Osteocyte (in vitro differentiated cells): ENCODE measurements at places on chromosomes 7 and 10. TPM values are rescaled to one million over a fixed set of nuclear protein-coding genes. Genes with fewer than 3 reads are reported as not detected.
A peak's percentile ranks its signal among the peaks of the same experiment; 100 is the strongest.

DNA sequence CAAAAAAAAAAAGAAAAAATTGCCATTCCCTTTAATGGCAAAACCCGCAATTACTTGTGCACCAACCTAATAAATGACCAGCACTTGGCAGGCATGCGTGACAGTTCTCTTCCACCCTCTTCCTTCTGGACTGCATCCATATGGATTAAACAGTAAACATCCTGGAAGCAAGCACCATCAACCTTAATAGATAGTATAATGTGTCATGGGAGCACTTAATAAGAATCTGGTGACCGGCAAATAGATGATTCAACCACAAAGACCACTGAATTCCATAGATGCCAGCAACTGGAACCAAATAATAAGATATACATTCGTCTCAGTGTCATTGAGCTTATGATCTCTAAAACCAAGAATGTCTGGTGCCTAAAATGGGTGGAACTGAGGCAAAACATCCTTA lies 610.2 kb downstream of the CALN1 start:
- no peaks in the 10 kb centered on the region for H3K27me3 ChIP-seq
- no peaks in the 10 kb centered on the region for H3K36me3 ChIP-seq
- H3K27ac ChIP-seq: no peak overlapping the region
- H3K4me1 ChIP-seq: no peaks in the 10 kb centered on the region
- no peak overlapping the region for H3K4me3 ChIP-seq

- H3K27ac ChIP-seq: no peak overlapping the region
- no peaks in the 10 kb centered on the region for H3K36me3 ChIP-seq
- no peaks in the 10 kb centered on the region for H3K4me1 ChIP-seq
- peak; percentile 77 for DNase-seq
Observed at GRCh38 chr7:64880322-64881297, 22.5 kb upstream of the ZNF273 start.

DNA sequence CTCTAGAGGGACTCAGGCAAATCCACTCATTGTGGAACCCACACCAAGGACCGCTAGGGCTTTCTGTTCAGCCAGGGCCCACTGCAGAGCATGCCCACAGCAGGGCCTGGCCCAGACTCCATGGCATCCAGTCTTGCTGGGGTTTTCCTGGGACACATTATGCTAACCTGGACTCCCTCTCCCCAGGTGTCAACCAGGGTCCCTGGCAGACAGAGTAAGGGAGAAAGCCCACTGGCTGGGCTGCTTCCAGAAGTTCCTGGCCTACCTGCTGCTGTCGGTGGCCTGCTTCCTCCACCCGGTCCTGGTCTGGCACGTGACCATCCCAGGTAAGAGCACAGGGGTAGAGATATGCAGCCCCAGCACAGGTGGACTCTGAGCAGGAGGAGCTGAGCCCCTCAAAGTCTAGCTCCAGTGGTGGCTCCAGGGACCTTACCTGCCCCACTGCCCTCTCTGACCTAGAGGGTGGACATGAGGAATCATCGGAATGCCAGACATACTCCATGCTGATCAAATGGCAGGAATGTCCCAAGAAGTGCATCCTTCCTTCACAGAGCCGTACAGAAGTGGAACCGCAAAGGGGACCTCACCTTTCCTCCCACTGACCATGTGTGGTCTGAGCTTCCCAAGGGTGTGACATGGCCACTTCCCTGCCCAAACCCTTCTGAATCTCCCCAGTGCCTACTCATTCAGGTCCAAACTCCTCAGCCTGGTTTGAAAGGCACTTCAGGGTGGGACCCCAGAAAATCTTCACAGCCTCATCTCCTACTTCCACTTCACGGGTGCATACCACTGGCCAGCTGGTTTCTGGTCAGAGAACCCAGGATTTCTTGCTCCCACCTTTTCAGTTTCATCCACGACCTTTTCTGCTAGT lies 22.5 kb downstream of the TMEM72 start:
- peaks cover 9% of the 10 kb centered on the region for H3K27me3 ChIP-seq
- H3K27ac ChIP-seq: no peak overlapping the region
- H3K4me3 ChIP-seq: no peak overlapping the region
- H3K36me3 ChIP-seq: no peaks in the 10 kb centered on the region
- no peak for DNase-seq

DNA sequence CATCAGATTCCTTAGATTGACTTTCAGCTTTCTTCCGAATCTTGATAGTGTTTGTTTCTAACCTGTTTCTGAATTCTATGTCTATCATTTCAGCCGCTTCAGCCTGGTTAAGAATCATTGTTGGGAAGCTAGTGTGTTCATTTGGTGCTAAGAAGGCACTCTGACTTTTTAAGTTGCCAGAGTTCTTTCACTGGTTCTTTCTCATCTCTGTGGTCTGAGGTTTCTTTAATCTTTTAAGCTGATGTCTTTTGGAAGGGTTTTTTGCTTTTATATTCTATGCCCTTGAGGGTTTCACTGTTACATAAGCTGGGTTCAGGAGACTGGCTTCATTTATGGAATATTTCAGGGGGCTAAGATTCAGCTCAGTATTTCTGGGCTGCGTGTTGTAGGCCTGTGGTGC lies 104.5 kb upstream of the PRSS58 start:
- no peak overlapping the region for H3K27ac ChIP-seq
- H3K4me1 ChIP-seq: peaks cover 3% of the 10 kb centered on the region
- no peak overlapping the region for H3K4me3 ChIP-seq
- peaks cover 31% of the 10 kb centered on the region for H3K27me3 ChIP-seq

The CTTNBP2 gene
- 2.3 and 2.6 TPM in 2 replicates for total RNA-seq

The SH2B2 gene
- total RNA-seq: 8.3 and 8.9 TPM in 2 replicates

The ENKUR gene
- total RNA-seq: 0.62 and 1.6 TPM in 2 replicates

The FOXK1 gene
- total RNA-seq: 56.2 and 63.1 TPM in 2 replicates
